Kidney capillary endothelial cell (primary cell): ENCODE measurements at places on chromosomes 11 and 22.

DNA sequence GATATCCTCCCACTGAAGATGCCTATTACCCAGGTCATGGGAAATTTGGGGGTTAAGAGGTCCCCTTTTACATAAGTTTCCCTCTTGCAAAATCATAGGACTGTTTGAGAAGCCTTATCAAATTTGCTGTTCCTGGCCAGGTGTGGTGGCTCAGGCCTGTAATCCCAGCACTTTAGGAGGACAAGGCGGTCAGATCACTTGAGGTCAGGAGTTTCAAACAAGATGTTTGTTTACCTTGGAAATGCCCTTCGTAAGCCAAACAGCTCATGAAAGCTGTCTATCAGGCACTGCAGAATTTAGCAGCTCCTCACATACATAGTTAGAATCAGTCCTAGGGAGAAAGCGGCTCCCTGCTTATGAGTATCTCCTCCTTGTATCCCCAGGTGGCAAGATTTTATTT lies 4.9 kb upstream of the EI24 start:
- no peak for DNase-seq

DNA sequence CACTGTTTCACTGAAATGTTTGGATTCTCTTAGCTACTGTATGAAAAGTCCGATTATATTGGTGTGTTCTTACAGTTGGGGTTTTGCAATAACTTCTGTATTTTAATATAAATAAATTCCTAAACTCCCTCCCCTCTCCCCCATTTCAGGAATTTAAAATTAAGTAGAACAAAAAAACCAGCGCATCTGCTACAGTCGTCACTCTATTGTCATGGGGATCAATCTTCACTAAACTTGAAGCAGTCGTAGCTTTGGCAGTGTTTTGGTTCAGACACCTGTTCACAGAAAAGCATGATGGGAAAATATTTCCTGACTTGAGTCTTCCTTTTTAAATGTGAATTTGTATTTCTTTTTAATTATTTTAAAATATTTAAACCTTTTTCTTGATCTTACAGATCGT lies 9.4 kb downstream of the PIWIL3 start:
- DNase-seq: no peak

DNA sequence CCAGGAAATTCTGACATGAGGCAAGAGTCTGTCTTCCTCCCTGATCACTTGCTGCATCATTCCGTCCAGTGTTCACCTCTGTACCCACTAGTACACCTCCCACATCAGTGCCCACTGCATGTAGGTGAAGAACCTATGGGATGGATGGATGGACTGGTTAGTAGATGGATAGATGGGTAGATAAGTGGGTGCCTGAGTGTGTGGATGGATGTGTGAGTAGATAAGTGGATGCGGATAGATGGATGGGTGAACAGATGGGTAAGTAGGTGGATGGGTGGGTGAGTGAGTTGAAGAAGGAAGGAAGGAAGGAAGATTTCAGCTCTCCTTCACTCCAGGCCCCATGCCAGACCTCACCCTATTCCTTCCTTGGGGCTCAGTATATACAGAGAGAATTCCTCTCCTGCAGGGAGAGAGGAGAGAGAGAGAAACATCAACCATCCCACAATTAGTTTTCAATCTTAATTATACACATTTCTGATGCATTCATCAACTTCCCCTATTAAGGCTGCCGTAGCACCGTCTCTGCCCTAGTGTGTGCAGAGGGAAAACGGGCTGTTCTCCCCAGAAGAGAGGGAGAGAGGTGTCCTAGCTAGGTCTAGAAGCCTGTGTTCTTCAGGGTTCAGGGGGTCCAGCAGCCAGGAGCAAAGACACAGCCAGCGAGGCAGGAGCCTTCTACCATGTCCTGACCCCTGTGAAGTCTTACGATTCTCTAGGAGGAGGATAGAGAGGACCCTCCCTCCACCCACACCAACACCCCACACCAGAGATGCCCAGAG lies 125.3 kb downstream of the BUD13 start:
- no peak for DNase-seq

- DNase-seq: no peak
These were observed 6.9 kb upstream of the ETS1 start for GRCh38 chr11:128594226-128594625.

DNA sequence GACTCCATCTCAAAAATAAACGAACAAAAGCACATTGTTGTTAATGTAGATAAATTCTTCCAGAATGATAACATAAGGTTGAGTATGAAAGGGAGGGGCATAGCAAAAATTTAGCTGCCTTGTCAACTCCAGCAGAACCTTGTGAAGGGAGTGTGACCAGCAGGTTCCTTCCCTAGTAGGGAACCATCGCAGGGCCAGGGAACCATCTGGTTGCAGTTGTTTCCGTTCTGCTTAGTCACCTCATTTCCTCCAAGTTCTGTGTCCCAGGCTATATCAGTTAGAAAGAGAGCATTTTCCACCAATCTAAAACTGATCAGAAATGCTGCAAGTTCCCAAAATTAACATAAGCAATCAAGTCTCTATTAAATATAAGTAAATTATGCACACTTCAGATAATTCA lies 126.7 kb upstream of the BLID start:
- DNase-seq: peak; percentile 50

DNA sequence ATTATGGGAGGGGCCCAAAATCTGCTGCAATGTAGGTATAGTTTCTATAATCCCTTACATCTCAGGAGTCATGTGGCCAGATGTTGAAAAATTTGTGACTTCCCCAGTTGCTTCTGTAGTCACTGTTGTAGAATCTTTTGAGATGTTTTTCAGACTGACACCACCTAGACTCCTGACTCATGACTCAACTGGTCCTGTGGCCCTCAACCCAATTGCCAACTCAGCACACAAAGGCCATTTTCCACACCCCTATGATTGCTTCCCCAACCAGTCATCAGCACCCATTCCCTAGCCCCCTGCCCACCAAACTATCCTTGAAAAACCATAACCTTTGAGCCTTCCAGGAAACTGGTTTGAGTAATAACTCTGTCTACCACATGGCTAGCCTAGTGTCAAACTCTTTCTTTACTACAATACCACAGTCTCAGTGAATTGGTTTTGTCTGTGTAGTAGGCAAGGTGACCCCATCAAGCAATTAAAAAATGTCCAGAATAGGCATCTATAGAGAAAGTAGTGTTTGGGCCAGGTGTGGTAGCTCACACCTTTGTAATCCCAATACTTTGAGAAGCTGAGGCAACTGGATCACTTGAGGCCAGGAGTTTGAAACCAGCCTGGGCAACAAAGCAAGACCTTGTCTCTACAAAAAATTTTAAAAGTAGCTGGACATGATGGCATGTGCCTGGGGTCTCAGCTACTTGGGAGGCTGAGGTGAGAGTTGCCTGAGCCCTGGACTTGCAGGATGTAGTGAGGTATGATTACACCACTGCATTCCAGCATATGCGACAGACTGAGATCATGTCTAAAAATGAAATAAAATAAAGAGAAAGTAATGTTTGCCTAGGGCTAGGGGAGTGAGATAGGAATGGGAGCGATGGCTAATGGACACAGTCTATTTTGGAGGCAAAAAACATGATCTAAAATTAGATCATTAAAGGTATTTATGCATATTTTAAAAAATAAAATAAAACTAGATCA lies 24.1 kb upstream of the FEZ1 start:
- no peak for DNase-seq

- DNase-seq: no peak
These were observed 16.0 kb upstream of the FTH1 start for GRCh38 chr11:61983419-61983818.

DNA sequence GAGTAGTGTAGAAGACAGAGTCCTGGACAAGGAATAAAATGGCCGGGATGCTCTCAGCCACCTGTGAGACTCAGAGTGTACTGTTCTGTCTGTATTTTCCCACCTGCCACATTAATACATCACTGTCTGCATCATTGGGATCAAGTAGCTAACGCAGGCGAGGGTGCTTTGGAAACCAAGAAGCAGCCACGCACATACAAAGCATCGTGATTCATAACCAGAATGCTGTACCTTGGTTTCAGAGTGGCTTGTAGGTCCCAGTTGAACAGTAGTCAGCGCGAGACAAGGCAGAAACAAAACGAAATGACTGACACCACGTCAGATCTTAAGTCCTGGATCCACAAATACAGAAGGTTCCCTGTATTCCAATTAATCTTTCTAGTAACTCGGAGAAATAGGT lies 198.3 kb downstream of the GRIK4 start:
- DNase-seq: no peak

GRCh38 chr11:921921-922678 lies 3.6 kb upstream of the AP2A2 start:
- DNase-seq: no peak

DNA sequence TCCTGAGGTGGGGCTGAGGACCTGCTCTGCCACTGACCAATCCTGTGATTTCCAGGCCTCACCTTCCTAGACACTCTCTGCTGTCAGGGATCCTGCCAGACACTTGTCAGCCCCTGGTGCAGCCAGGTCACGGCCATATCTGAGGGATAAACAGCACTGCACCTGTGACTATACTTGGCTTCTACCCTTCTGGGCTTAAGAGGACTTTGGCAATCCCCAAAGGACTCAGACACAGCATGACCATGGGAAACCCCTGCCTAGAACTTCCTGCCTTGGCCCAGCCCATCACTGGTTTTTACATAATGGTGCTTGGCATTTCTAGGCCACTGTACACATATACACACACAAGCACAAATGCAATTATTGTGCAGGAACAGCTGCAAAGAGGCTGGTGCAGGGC lies 11.6 kb upstream of the OLFML1 start:
- DNase-seq: no peak

GRCh38 chr11:128821556-128821955 lies 45.5 kb downstream of the KCNJ1 start:
- DNase-seq: no peak

- DNase-seq: no peak
These were observed at the start of gene TRPM5 for GRCh38 chr11:2443881-2444820. Gene TRPM5, minus strand, starts transcription at chr11:2444514. Its CDS starts 21,478 bp downstream, at chr11:2423036.

DNA sequence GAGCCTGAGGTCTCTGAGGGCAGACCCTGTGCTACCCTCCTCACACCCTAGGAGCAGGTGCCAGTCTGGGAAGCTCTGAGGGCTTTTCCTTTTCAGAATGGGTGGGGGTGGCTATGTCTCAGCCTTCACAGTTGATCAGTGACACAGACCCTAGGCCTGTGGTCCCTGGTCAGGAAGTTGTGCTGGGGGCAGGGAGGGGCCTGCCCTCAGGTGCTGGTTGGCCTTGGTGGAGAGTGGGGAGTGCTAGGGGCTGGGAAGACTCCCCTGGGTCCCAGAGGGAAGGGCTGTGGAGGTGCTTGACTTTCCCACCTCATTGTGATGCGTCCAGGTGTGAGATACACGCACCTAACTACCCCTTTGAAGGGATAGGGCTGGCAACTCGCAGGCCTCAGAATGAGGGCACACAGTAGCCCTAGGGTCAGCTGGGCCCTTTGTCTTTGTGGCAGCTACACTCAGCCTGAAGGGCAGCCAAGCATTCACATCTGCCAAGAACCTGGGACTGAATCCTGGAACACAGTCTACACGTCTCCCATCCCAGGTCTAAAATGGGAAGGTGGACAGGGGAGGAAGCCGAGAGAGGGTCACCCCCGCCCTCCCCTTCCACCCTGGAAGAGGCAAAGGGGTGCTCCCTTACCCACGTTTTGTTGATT lies 31.2 kb upstream of the ATXN10 start:
- DNase-seq: no peak

DNA sequence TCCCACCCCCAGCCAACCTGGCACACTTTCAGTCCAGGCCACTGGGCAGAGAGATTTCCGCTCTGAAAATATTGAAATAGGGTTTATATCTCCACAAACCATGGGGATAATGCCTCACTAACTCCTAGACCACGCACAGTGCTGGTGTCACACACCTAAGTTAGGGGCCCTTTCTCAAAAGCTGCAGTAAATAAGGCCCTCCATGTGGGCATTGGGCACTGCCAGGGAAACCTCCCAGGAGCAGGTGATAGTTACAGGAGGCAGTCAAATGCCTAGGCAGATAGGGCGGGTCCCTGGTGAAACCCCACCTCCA lies 3.1 kb upstream of the IL10RA start:
- no peak for DNase-seq

GRCh38 chr11:129184581-129184980 lies 7.5 kb downstream of the ARHGAP32 start:
- DNase-seq: no peak

DNA sequence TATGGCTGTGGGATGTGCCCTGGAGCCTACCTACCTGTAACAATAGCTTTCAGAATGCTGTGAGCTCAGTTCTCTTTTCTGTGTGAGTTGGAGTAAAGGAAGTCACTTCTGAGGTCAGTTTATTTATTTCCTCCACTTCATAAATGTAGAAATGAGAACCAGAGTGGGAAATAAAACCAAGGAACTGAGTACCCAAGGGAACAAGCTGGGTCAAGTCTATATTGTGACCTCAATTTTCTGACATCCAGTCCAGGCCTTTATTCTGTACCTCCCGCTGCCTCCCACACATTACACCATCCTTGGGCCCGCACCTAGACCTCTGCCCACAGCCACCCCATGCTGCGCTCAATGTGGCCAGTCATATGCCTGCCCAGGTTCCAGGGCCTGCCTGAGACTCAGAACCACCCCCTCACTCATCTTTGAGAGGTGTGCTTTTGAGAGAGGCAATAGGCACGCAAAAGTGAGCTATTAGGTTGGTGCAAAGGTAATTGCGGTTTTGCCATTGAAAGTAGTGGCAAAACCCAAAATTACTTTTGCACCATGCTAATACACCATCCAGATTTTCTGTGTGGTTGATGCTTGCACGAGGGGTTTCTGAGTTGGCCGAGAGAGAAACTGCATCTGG lies 9.8 kb downstream of the MS4A6E start:
- no peak for DNase-seq

DNA sequence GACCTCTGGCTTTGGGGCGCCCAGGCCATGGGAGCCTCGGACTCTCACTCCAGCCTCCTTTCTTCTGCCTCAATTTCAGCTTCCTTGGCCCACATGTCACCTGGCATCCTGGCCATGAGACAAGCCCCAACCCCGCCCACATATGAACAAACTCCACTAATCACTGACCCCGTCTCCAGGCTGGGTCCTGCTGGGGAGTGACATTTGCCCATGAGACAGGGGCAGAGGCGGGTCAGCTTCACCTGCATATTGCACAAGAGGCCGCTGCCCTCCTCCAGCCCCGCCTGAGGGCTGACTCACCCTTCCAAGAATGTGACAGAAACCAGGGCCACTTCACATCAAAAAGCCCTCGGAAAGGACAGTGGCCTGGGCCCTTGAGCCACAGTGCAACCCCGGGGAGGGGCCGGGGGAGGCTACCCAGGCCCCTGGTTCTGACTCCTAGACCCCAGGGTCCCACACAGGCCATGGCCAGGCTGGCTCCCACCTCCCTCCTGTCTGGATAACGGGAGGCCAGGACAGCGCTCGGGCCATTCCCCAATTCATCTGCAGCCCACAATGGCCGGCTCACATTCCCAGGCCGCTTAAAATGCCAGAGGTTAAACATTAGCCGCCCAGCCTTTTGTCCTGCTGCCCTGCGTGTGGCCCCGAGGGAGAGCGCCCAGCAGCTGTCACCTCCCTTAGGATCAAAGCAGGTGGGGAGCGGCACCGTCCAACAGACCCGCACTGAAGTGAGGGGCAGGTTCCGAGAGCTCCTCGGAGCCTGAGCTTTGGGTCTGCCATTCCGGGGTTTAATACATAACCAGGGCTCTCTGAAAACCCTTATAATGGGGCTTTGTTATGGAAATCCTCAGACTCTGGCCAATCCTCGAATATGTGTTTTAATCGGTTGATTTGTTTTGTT lies 42.3 kb downstream of the TRMU start:
- DNase-seq: no peak

GRCh38 chr11:78228467-78228866 lies 39.7 kb downstream of the USP35 start:
- peak; percentile 46 for DNase-seq
